H9 (cell line): ENCODE measurements at places on chromosomes 2 and 18. TPM values are rescaled to one million over a fixed set of nuclear protein-coding genes. Genes with fewer than 3 reads are reported as not detected.

DNA sequence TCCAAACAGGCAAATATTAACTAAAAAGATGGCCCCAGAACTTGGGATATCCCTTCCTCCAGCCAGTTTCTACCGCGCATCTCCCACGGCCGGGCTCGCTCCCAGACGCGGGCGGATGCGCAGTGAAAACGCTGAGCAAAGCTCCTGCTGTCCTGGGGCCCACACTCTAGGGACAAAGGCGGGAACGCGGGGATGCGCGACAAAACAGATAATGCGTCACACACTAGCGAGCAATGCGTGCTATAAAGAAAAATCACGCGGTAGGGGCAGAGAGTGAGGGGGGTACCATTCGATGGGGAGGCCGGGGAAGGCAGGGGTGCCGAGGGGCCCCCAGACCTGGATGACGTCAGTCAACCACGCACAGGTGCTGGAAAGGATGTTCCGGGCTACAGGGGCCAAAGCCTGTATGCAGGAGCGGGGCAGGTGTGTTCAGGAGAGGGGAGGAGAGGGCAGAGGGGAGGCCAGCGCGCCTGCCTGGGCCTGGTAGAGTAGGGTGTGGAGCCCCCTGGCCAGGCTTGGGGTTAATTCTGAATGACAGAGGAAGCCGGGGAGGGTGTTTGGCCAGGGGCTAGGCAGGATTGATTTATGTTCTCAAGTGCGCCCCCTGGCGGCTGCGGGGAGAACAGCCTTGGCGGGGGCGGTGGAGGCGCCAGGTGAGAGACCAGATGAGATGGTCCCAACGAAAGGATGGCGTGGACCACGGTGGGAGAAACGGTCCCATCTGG is 14.9 kb upstream of the ITM2C start:
- H3K4me1 ChIP-seq = no peaks in the 10 kb centered on the region; the same call in 1 of the 2 replicates
- no peak overlapping the region for H3K27ac ChIP-seq
- no peak overlapping the region; the same call in 2 of the 3 replicates for H3K4me3 ChIP-seq
- DNase-seq = peak; percentile 94
- no peaks in the 10 kb centered on the region; the same call in 2 of the 3 replicates for H3K36me3 ChIP-seq
- no peaks in the 10 kb centered on the region for H3K27me3 ChIP-seq

The ACMSD gene
- total RNA-seq = not detected in 2 replicates

GRCh38 chr2:29040552-29040951 is 33.8 kb downstream of the PCARE start:
- no peaks in the 10 kb centered on the region; the same call in 2 of the 3 replicates for H3K36me3 ChIP-seq
- no peak overlapping the region for H3K4me3 ChIP-seq
- DNase-seq = no peak
- H3K27me3 ChIP-seq = no peaks in the 10 kb centered on the region

DNA sequence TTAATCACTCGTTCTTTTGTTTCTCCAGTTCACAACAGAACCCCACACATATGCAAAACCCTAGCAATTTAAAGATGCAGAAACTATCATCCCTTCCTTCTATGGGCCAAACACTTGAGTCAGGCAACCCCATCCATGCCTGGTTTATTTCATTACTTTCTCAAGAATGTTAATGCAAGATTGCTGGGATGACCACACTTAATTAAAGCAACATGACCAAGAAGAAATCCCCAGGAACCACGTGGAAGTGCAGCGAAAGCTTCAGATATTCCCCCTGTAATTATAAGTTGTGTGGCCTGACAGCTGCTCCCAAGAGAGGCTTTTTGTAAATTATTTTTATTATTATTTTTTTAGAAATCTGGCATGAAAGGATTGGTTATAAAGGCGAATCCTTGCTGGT is 246.2 kb upstream of the ID2 start:
- H3K36me3 ChIP-seq = no peaks in the 10 kb centered on the region
- H3K4me1 ChIP-seq = peaks cover 3% of the 10 kb centered on the region; the same call in 1 of the 2 replicates
- no peak for DNase-seq
- H3K27ac ChIP-seq = no peak overlapping the region

- no peaks in the 10 kb centered on the region for H3K36me3 ChIP-seq
- no peak for DNase-seq
- H3K27ac ChIP-seq = no peak overlapping the region
- H3K4me3 ChIP-seq = no peak overlapping the region
Measured at GRCh38 chr2:42895791-42896135, 103.4 kb upstream of the HAAO start.

The ALPP gene
- 0.15 and 0.20 TPM in 2 replicates for total RNA-seq

DNA sequence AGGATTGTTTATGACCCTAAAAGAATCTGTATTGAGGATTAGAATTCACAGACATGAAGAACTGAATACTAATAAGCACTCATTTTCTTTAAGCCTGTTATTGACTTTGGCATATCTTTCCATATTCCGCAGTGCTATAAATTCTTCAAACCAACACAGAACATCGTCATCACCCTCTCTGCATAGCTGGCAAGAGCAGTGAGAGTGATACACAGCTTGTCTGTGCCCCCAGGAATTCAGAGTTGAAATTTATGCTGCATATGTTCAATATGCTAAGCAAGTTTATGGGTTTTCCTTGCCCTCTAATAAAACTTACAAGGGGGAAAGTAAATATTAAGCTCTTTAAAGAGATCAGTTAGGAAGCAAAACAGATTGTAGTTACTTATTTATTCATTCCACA is 32.7 kb downstream of the CTLA4 start:
- no peak overlapping the region for H3K4me3 ChIP-seq
- H3K27ac ChIP-seq = no peak overlapping the region
- no peaks in the 10 kb centered on the region for H3K27me3 ChIP-seq
- no peaks in the 10 kb centered on the region for H3K4me1 ChIP-seq
- H3K36me3 ChIP-seq = no peaks in the 10 kb centered on the region; the same call in 2 of the 3 replicates
- DNase-seq = no peak

GRCh38 chr2:170241756-170242155 is 63.8 kb downstream of the MYO3B start:
- 0 out of 2 replicates have a peak, but pooled peaks cover 3% of the 10 kb centered on the region for H3K4me1 ChIP-seq
- H3K4me3 ChIP-seq = no peak overlapping the region
- H3K36me3 ChIP-seq = no peaks in the 10 kb centered on the region
- H3K27me3 ChIP-seq = no peaks in the 10 kb centered on the region
- DNase-seq = no peak
- no peak overlapping the region for H3K27ac ChIP-seq

GRCh38 chr2:239927424-239927981 is 97.6 kb downstream of the NDUFA10 start:
- H3K36me3 ChIP-seq = no peaks in the 10 kb centered on the region
- no peaks in the 10 kb centered on the region for H3K27me3 ChIP-seq
- peak; percentile 31 for DNase-seq
- H3K27ac ChIP-seq = no peak overlapping the region

The CNDP2 gene
- 212 and 214 TPM in 2 replicates for total RNA-seq

The CCDC74B gene
- 5.9 and 6.7 TPM in 2 replicates for total RNA-seq

The BMP10 gene
- total RNA-seq = not detected in 2 replicates
